Heart left ventricle (tissue), 16 donors: ENCODE measurements at places on chromosomes 3 and 15. TPM values are rescaled to one million over a fixed set of nuclear protein-coding genes. Genes with fewer than 3 reads are reported as not detected.

DNA sequence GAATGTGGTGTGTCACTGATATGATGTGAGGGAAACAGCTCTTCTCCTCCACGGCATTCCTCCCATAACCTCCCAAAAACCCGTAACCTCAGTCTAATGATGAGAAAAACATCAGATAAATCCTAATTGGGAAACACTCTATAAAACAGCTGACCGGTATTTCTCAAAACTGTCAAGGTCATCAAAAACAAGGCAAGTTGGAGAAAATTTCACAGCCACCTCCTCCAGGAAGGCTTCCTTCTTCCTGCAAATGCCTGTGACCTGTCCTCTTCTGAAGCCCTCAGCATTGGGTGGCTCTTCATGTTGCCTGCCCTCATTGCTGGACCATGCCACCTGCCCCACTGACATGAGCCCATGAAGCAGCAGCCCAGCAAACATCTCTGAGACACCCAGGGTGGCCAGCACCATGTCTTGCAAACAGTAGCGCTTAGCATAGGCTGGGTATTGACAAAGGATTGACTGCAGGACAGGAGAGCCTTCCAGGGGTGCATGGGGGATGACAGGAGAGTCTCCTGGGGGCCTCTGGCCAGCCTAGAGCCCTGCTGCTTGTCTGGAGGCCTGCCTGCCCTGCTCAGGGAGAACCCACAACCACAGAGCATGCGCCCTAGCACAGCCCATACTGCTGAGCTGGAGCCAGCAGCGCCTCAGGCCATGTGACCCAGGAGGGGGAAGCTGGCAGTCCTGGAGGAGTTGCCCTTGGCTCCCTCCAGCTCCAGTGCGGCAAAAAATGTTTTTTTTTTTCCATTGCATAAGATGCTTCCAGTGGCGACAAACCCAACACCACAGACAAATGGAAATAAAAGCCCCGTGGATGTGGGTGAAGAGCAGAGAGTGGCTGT lies 49.7 kb downstream of the XXYLT1 start:
- peak; percentile 40 for DNase-seq

The PTPRG gene
- polyA plus RNA-seq, result 16.4 TPM

- DNase-seq, result no peak
These were observed 19.1 kb downstream of the LRRC31 start for GRCh38 chr3:169850618-169851017.

GRCh38 chr15:58348095-58348812 lies 83.5 kb upstream of the LIPC start:
- DNase-seq, result no peak

GRCh38 chr3:190554197-190554596 lies 40.3 kb downstream of the IL1RAP start:
- no peak for DNase-seq

- no peak for DNase-seq
These were observed 68.4 kb downstream of the MGLL start for GRCh38 chr3:127753898-127754410.

DNA sequence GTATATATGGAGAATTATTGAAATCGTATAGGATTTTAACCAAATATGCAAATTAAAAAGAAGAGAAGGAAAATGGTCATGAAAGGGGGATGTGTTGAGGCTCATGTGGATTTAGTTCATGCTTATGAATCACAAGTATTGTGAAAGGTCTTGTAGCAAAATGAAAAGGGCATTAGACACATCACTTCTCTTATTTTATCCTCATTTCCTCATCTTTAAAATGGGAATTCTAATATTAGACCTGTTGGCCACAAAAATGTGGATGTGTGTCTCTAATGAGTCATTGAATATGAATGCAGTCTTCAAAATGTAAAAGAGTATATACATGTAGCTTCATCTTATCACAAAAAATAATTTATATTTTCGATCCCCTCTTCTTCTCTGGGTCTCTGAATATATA lies 14.9 kb upstream of the ALCAM start:
- DNase-seq, result no peak
